Right atrium auricular region (tissue), 2 donors: ENCODE measurements at places on chromosomes 2 and 18. TPM values are rescaled to one million over a fixed set of nuclear protein-coding genes. Genes with fewer than 3 reads are reported as not detected.
A peak's percentile ranks its signal among the peaks of the same experiment; 100 is the strongest.

GRCh38 chr2:138956116-138956515 lies 175.9 kb upstream of the NXPH2 start:
- DNase-seq = no peak

DNA sequence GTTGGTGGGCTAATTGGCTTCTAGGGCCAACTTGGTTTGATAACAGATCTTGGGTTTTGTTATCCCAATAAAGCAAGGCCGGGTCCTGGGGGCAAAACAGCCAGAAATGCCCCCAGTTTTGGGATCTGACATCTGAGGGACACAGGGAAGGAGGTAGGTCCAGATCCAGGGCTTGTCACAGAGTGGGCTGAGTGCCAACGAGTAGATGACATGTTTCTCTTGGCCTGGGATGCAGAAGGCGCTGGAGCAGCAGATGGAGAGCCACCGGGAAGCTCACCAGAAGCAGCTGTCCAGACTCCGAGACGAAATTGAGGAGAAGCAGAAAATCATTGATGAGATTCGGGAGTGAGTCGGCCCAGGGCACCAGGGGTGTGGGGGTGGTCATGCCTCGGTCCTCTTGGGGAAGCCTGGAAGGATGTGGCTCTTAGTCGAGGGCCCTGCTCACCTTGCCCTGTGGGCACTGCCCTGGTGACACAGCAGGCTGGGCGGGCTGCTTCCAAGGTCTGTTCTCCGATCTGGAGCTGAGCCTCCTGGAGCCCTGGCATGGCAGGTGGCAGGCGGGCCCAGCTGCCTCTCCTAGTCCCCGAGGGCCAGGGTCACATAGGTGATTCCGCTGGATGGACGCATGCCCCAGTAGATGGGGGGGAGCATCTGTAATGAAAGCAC lies 40.2 kb upstream of the LYPD6B start:
- DNase-seq = no peak

DNA sequence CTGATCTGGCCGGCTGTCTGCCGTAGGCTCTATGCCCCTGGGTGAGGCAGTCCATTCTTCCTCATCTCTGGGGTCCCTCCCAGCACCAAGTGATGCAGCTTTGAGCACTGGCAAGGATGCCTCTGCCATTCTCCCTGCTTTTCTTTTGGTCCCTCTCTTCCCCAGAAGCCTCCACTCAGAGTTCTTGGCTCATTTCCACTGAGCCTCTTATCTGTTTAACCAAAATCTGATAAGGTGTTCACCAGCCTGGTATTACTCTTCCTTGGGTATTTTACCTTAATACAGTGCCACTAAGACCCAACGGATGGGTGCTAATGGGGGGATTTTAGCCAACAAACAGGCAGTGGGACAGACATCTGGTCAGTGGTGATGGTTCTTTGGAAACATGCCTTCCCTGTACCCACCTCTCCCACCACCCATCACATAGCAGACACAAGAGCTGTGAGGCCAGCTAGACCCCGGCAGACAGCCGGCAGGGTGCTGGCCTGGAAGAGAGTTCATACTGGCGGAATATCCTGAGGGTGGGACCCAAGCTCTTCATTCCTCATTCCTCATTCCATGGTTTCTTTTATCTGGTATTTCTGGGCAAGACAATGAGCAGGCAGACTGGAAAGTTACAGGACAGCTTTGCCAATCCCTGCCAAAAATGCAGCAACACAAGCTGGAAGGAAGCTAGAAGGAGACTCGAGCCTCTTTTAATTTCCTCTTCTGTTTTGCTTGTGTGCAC lies 34.6 kb downstream of the ZBTB7C start:
- DNase-seq = peak; percentile 58

- no peak for DNase-seq
These were observed 223.5 kb downstream of the UBE2E3 start for GRCh38 chr2:181203916-181204315.

DNA sequence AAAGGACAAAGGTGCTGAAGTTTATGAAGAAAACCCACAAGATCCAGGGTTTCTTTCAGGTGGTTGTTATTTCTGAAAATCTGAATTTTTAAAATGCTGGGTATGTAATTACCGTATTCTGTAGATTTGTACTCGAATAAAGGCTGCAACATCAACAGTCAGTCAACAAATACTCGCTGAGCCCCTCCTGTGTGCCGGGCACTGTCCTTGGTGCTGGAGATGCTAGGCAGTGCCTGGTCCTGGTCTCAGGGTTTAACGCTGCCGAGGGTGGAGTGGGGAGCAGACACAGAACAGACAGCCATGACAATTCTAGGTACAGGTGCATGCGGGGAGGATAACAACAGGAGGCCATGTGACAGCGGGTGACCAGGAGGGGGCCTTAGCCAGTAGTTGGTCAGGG lies 27.2 kb upstream of the PDIA6 start:
- no peak for DNase-seq

Gene ADD2
- total RNA-seq = 1.1 TPM

Gene FBXO48
- 0.67 TPM for total RNA-seq
